NCI-H187 (cell line): ENCODE measurements at places on chromosomes 7 and 10.

- no peak for DNase-seq
Observed at GRCh38 chr7:29574659-29575058, 11.0 kb downstream of the PRR15 start.

- no peak for DNase-seq
Observed at GRCh38 chr7:142960955-142961512, 1.1 kb downstream of the KEL start.

DNA sequence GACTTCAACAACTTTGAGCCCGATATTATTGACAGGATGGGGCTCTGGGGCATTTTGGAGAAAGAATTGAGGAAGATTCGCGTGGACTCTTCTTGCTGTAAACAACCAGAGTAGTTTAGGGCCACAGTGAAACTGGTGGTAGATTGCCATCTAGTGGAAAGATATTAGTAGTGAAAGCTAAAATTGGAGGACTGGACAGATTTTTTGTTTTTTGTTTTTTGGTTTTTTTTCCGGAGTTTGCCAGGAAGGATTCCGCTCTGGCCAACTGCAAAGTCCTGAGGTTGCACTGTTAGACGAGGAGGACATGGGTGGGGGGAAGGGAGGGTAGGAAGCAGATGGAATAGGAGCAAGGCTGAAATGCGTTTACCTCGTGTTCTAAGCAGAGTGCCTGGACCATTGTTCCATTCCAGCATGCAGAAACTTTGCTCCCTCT is 11.7 kb downstream of the NOBOX start:
- no peak for DNase-seq

DNA sequence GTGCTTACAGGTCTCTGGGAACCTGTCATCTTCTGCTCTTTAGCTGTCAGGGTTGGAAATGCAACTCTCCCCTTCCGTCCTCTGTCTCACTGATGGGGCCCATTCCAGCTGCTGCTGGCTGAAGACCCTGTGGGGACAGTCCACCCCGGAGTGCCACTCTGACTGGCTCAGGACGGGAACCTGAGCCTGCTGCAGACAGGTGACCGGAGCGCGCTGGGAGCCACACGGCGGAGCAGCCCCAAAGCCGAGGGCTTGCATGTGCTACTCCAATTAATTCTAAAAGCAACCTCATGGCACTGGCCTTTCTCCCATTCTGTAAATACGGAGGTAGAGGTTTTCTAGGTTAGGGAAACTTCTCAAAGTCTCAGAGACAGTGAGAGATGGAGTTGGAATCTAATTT is 223.5 kb upstream of the PITRM1 start:
- no peak for DNase-seq

GRCh38 chr10:53601260-53601875 is 828.8 kb upstream of the MBL2 start:
- peak; percentile 1 for DNase-seq

GRCh38 chr10:62746951-62747729 is 57.4 kb upstream of the ADO start:
- no peak for DNase-seq

DNA sequence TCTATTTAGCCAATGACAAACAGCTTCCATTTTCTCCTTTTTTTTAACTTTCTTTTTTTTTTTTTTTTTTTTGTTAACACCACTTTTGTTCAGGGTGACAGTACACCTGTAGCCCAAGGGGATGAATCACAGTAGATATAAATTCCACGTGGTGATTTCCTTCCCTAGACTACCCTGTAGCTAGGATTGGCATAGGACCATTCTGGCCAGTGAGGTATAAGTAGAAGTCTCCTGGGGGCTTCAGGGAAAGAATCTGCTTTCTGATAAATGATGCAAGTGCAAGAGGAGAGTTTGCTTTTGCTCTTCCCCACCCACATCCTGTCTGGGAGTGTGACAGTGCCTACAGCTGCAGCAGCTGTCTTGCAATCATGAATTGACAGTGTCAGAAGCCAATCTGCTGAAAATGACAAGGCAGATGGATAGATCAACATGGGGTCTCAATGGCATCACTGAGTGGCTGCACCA is 63.2 kb upstream of the TOMM7 start:
- DNase-seq, result no peak

GRCh38 chr10:5960070-5960972 is 17.0 kb downstream of the IL15RA start:
- no peak for DNase-seq

- DNase-seq, result no peak
Observed at GRCh38 chr10:111079241-111079760, 2.5 kb downstream of the ADRA2A start.

DNA sequence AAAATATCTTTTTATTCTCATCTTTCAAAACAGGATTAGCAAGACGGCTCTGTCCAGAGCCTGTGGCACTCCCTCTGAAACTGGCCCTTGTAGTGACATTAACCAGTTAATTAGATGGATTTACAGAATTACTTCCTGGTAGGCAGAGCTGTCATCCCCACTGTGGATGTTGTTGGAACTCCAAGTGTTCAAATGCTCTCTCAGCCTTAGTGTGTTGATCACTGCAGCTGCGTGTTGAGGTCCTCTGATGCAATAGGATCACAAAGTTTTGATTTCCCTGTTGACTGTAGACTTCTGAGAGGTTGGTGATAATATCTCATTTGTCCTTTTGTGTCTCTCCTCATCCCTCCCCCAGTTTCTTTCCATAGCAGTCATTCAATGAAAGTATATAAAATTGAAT is 117.3 kb upstream of the CDK6 start:
- no peak for DNase-seq

GRCh38 chr7:152751449-152752141 is 8.0 kb upstream of the ACTR3B start:
- DNase-seq, result no peak

GRCh38 chr7:152702-153391 is 39.5 kb upstream of the FAM20C start:
- no peak for DNase-seq
